Activated naive CD4-positive, alpha-beta T cell (primary cell): ENCODE measurements at places on chromosomes 11 and 22.
A peak's percentile ranks its signal among the peaks of the same experiment; 100 is the strongest.

- no peak for DNase-seq
Observed at GRCh38 chr22:42289671-42290541, 19.5 kb upstream of the TCF20 start.

- no peak for DNase-seq
Observed at GRCh38 chr22:23684026-23684425, 6.8 kb upstream of the RGL4 start.

DNA sequence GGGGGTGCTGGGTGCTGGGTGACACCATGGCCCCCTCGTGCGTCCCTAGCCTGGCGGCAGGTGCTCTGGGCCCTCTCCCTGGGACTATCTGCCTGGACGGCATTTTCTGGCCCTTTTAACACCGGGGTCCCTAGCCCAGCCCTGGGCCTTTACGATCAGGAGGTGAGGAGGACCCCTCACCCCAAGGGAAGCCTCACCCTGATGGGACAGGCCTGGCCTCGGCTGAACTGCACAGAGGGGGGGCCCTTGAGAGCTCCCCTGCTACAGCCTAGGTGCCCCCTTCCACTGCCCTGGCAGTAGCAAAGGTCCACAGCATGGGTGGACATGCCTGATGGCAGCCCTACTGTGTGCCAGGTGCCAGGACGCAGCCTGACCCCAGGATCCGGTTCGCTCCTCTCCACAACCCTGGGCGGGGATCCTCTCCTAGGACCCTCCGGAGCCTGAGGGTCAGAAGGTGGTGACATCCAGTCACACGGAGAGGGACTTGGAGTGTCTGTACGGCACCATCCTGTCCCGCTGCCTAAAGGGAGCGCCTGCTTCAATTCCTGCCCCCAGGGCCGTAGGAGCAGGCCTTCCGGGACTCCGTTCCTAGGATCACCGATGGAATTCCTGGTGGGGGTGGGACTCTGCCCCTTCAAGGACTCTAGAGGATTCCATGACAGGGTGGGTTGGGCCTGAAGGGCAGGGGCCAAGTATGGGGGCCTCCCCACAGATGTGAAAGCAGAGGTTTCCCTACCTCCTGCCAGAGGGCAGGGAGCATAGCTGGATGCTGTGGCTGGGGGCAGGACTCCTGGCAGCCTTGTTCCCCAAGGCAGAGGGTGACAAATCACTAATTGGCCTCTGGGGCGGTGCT is 33.0 kb upstream of the TH start:
- DNase-seq: no peak

GRCh38 chr11:8081591-8082250 is 710 bp downstream of the TUB start:
- no peak for DNase-seq

DNA sequence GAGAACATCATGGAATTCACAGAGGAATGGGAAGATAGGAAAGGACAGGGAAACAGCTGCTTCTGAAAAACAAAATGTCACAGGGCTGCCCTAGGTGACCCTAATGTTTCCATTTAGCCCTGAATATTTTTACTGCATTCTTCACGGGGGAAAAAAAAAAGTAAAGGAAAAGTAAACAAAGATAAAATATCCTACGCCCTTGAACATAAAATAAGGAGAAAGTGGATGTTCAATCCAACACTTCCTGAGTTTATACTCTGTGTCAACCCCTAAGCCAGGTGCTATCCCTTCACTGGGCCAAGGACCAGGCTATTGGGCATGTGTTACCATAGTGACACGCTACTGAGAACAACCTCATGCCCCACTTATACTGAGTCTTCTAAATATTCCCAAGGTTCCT is 84.7 kb downstream of the FAM76B start:
- no peak for DNase-seq

- no peak for DNase-seq
Observed at GRCh38 chr11:12315024-12315423, 62.3 kb upstream of the PARVA start.

DNA sequence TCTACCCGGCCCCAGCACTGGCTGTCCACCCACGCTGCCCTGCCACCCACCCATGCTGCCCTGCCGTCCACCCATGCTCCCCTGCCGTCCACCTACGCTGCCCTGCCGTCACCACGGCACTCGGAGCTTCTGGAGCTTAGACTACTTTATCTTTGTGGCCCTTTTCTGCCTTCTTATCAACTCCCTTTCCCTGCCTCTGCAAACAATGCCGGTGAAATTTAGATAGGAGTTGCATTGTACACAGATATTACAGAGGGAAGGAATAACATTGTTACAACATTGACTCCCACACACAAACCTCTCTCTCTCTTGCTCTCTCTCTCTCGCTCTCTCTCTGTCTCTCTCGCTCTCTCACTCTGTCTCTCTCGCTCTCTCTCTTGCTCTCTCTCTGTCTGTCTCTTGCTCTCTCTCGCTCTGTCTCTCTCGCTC is 33.7 kb upstream of the BRSK2 start:
- no peak for DNase-seq

GRCh38 chr11:38456371-38456770 is 1858.3 kb upstream of the RAG2 start:
- DNase-seq: no peak

- no peak for DNase-seq
Observed at GRCh38 chr22:33314316-33314715, 256.1 kb upstream of the SYN3 start.

- peak; percentile 57 for DNase-seq
Observed at GRCh38 chr11:59615120-59615636, 396 bp downstream of the OSBP start.

DNA sequence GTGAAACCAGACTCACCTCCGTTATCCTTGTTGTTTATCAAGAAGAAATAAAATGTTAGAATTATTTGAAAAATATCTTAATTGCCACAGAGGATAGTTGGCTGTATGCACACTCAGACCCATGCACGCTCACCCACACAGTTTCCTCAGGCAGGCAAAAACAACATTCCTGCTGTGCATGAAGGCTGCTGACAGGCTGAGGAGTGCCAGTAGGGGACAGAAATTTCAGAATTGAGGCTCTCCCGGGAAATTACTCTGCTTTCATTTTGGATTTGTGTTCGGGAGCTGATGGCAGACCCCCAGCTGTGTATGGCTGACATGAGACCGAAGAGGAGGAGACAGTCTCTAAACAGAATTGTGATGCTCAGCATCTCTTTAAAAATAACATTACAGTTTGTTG is 87.5 kb downstream of the AMOTL1 start:
- no peak for DNase-seq

GRCh38 chr11:122697636-122698167 is 42.2 kb downstream of the UBASH3B start:
- DNase-seq: no peak

- no peak for DNase-seq
Observed at GRCh38 chr11:48017831-48018527, 37.6 kb downstream of the PTPRJ start.
